ENCODE measurements at places on chromosomes 3 and 15. TPM values are rescaled to one million over a fixed set of nuclear protein-coding genes. Genes with fewer than 3 reads are reported as not detected.

The WDR93 gene
- 0.05 TPM for total RNA-seq

The FEZF2 gene
- total RNA-seq, result not detected

The GRK7 gene
- total RNA-seq, result not detected

DNA sequence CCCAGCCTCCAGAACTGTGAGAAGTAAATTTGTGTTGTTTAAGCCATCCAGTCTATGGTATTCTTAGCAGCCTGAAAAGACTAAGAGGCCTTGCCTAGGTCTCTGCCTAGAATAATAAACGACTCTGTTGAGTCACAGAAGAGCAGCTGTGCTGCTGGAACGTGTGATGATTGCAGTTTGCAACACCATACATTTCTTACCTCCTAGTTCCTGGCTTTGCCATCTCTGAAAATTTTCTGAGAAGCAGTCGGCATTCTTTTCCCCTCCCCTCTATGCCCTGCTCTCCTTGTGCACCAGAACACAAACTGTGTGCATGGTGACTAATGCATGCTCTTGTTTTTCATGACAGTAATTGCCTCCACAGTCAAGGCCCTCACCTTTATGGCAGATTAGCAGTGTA, 301.3 kb downstream of the IL20RB start:
- no peaks in the 10 kb centered on the region for H3K4me1 ChIP-seq
- no peak overlapping the region for H3K4me3 ChIP-seq
- no peaks in the 10 kb centered on the region for H3K27me3 ChIP-seq

- peaks cover 29% of the 10 kb centered on the region for H3K4me1 ChIP-seq
- DNase-seq, result no peak
- H3K4me3 ChIP-seq, result no peak overlapping the region
Measured at GRCh38 chr15:42577514-42578031, 2.2 kb downstream of the STARD9 start.

GRCh38 chr15:40253167-40253790, 14.4 kb downstream of the PAK6 start:
- no peaks in the 10 kb centered on the region for H3K27me3 ChIP-seq
- no peaks in the 10 kb centered on the region for H3K36me3 ChIP-seq
- peaks cover 47% of the 10 kb centered on the region for H3K4me1 ChIP-seq
- no peak overlapping the region for H3K4me3 ChIP-seq
- no peak overlapping the region for H3K27ac ChIP-seq
